ENCODE measurements at places on chromosomes 4 and X. TPM values are rescaled to one million over a fixed set of nuclear protein-coding genes. Genes with fewer than 3 reads are reported as not detected.

TEX13D gene
- not detected for total RNA-seq

MAGEB1 gene
- total RNA-seq = not detected

SERTM2 gene
- not detected for total RNA-seq

UGT2B15 gene
- not detected for total RNA-seq

TMEM165 gene
- 211 TPM for total RNA-seq

CACNA1F gene
- not detected for total RNA-seq

C1QTNF7 gene
- 1.8 TPM for total RNA-seq

SPINK2 gene
- total RNA-seq = not detected

CAPN6 gene
- 0.16 TPM for total RNA-seq

KLB gene
- total RNA-seq = 7.4 TPM

EXOSC9 gene
- total RNA-seq = 10.7 TPM

HMX1 gene
- not detected for total RNA-seq

SH3D19 gene
- 162 TPM for total RNA-seq

EDNRA gene
- total RNA-seq = 3.6 TPM

MRPL1 gene
- 23.3 TPM for total RNA-seq

ARHGAP36 gene
- total RNA-seq = not detected

MAGEA11 gene
- total RNA-seq = not detected

ARR3 gene
- total RNA-seq = not detected

MAGEA2B gene
- not detected for total RNA-seq

MAGEA2 gene
- not detected for total RNA-seq

EVC2 gene
- 4.0 TPM for total RNA-seq

STARD8 gene
- 21.9 TPM for total RNA-seq

GAGE13 gene
- not detected for total RNA-seq

PCYT1B gene
- 0.10 TPM for total RNA-seq

UGT2B17 gene
- 0.29 TPM for total RNA-seq

PASD1 gene
- total RNA-seq = not detected

GLOD5 gene
- not detected for total RNA-seq

AFM gene
- not detected for total RNA-seq

GPR50 gene
- total RNA-seq = not detected

MXRA5 gene
- 3.5 TPM for total RNA-seq

BANK1 gene
- total RNA-seq = 11.6 TPM

SUV39H1 gene
- 5.1 TPM for total RNA-seq

TAF9B gene
- total RNA-seq = 15.3 TPM

C4orf46 gene
- 2.7 TPM for total RNA-seq

RIPPLY1 gene
- total RNA-seq = not detected

ANK2 gene
- total RNA-seq = 97.0 TPM

SMIM31 gene
- not detected for total RNA-seq

ETDB gene
- not detected for total RNA-seq

RNF212 gene
- total RNA-seq = 4.2 TPM

RAB41 gene
- not detected for total RNA-seq

PRKG2 gene
- total RNA-seq = 0.19 TPM

SYP gene
- total RNA-seq = 1.00 TPM

BRS3 gene
- not detected for total RNA-seq

GRID2 gene
- not detected for total RNA-seq

ETDA gene
- total RNA-seq = not detected

PABPC5 gene
- 1.1 TPM for total RNA-seq

VCX gene
- not detected for total RNA-seq

GABRB1 gene
- total RNA-seq = not detected

All from mesenteric fat pad (tissue), 1 donor.